HepG2 (cell line): ENCODE measurements at places on chromosomes 7 and 10. TPM values are rescaled to one million over a fixed set of nuclear protein-coding genes. Genes with fewer than 3 reads are reported as not detected.

GRCh38 chr7:143974459-143974858 lies 19.8 kb downstream of the OR2F1 start:
- H3K4me3 ChIP-seq: no peak overlapping the region
- no peaks in the 10 kb centered on the region for H3K36me3 ChIP-seq

Gene WNT8B
- polyA plus RNA-seq: 0.13 and 0.20 TPM in 2 replicates

Gene SSC4D
- 33.3 and 48.2 TPM in 2 replicates for polyA plus RNA-seq

DNA sequence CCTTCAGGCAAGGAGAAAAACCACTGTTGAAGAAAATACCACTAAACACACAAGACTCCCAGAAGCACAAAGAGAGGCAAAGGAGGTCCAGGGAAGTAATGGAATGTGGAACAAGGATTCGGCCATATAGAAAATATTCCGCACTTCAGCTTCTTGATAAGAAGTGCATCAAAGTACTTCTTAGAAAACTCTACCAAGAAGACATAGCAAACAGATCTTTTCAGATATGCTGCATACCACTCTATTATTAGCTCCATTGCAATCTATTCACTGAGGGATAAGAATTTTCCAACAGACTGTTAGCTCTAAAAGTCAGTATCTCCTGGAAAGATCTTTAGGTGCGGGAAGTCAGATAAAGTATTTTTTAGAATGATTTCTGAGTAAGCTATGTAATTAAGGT lies 231.8 kb downstream of the WDR11 start:
- DNase-seq: no peak
- H3K27ac ChIP-seq: no peak overlapping the region
- H3K36me3 ChIP-seq: no peaks in the 10 kb centered on the region
- no peak overlapping the region for H3K4me3 ChIP-seq

Gene CASD1
- polyA plus RNA-seq: 23.4 and 32.6 TPM in 2 replicates

DNA sequence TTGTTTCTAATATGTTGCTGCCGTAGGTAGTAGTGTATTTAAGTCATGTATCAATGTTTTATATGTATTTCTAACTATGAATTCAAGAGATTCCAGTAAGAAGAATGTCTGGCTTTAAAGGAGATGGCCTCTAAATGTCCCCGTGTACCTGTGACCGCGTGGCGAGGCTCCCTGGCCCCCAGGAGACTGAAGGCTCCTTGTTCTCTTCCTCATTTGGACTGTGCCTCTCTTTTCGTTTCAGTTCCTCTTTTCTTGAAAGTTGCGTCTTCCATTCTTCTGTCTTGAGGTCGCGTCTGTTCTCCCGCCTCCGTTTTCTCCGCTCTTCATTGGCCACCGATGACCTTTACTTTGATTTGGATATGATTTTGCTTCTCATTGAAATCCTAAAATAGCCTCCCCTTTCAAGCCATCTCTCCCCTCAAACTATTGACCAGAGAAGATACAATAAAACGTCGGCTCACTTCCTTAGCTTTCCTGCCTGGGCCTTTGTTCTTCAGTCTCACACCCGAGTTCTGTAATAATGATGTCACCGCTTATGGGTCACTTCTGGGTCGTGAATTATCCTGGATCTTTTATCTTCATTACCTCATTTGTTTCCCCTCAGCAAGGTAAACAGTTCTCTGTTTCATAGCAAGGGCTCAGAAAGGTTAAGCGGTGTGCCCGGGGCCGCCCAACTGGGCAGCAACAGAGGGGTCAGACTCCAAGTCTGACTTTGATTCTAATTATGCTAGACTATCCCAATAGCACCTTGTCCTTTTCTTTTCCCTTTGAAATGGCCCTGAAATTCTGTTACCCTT lies 28.7 kb downstream of the WIPI2 start:
- peaks cover 33% of the 10 kb centered on the region for H3K36me3 ChIP-seq
- H3K27ac ChIP-seq: no peak overlapping the region
- H3K4me1 ChIP-seq: no peaks in the 10 kb centered on the region
- no peak for DNase-seq

- no peaks in the 10 kb centered on the region for H3K36me3 ChIP-seq
- no peak for DNase-seq
- H3K27me3 ChIP-seq: no peaks in the 10 kb centered on the region
- no peaks in the 10 kb centered on the region for H3K4me1 ChIP-seq
Measured at GRCh38 chr10:130854151-130854550, 457.4 kb downstream of the TCERG1L start.

GRCh38 chr7:44097064-44097932 lies 6.8 kb upstream of the AEBP1 start:
- H3K4me1 ChIP-seq: peaks cover 66% of the 10 kb centered on the region
- no peak for DNase-seq
- no peak overlapping the region for H3K4me3 ChIP-seq
- peaks cover 2% of the 10 kb centered on the region; the same call in 1 of the 2 replicates for H3K27me3 ChIP-seq

- peaks cover 43% of the 10 kb centered on the region for H3K27me3 ChIP-seq
- no peaks in the 10 kb centered on the region for H3K36me3 ChIP-seq
- H3K4me3 ChIP-seq: no peak overlapping the region
- no peaks in the 10 kb centered on the region; the same call in 1 of the 2 replicates for H3K4me1 ChIP-seq
- no peak for DNase-seq
- H3K27ac ChIP-seq: no peak overlapping the region
Measured at GRCh38 chr7:42234736-42235135, 2.3 kb downstream of the GLI3 start.

DNA sequence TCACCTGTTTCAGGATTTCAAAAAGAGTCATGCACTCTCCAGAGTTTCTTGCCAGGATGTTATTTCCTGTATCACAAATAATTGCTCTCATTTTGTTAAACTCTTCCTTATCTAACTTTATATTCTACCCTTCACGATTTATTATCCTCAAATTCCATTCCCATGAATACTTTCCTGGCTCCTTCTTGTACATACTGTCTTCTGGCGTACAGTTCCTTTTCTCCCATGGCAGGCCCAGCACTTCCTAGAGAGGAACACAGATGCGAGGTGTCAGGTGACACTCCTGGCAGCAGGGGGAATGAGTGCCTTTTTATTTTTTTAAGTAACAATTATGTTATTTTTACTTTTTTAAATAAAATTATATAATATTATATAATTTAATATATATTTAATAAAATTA lies 411.9 kb downstream of the TFEC start:
- H3K4me1 ChIP-seq: no peaks in the 10 kb centered on the region
- no peak overlapping the region for H3K4me3 ChIP-seq
- H3K27me3 ChIP-seq: no peaks in the 10 kb centered on the region
- no peaks in the 10 kb centered on the region for H3K36me3 ChIP-seq

Gene SRRT
- 26.2 and 30.4 TPM in 2 replicates for polyA plus RNA-seq

Gene DIP2C
- polyA plus RNA-seq: 2.7 and 3.0 TPM in 2 replicates

GRCh38 chr10:127935071-127935561 lies 28.2 kb downstream of the PTPRE start:
- H3K4me1 ChIP-seq: no peaks in the 10 kb centered on the region
- H3K27me3 ChIP-seq: peaks cover 8% of the 10 kb centered on the region; the same call in 2 of the 3 replicates
- H3K27ac ChIP-seq: no peak overlapping the region
- no peak overlapping the region for H3K4me3 ChIP-seq

DNA sequence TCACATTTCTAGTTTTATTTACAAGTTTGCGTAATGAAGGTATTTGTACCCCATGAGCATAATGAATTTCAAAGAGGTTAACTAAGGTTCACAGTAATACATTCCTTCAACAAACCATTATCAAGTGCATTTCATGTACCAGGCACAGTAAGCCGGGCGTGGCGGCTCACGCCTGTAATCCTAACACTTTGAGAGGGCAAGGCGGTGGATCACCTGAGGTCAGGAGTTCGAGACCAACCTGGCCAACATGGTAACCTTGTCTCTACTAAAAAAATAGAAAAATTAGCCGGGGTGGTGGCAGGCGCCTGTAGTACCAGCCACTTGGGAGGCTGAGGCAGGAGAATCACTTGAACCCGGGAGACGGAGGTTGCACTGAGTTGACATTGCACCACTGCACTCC lies 4.3 kb upstream of the EIF3A start:
- no peaks in the 10 kb centered on the region for H3K27me3 ChIP-seq
- H3K27ac ChIP-seq: no peak overlapping the region

Gene EPDR1
- 48.6 and 50.2 TPM in 2 replicates for polyA plus RNA-seq

DNA sequence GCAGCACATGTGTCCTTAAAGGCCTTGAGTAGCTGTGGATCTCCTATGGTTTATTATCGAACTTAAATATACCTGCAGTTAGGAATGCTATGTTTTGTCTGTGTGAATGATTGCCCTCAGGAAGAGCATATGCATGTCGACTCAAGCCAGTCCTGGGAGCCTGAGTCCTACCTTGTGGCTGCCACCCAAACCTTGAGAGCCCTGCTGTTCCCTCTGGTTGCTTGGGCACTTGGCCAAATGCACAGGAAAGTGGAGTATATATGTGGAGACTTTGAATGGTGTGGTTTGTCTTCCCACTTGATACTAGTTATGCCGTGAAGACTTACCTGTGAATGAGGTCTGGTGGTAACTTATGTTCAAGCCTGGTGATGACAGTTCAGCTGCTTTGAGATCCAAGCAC lies 409.8 kb downstream of the LRMDA start:
- DNase-seq: no peak
- H3K27me3 ChIP-seq: no peaks in the 10 kb centered on the region
- H3K36me3 ChIP-seq: no peaks in the 10 kb centered on the region
- no peak overlapping the region for H3K27ac ChIP-seq

GRCh38 chr7:144118341-144118740 lies 4.6 kb upstream of the OR2A14 start:
- no peak overlapping the region for H3K27ac ChIP-seq
- no peak for DNase-seq
- no peaks in the 10 kb centered on the region for H3K36me3 ChIP-seq
- no peak overlapping the region for H3K4me3 ChIP-seq
- no peaks in the 10 kb centered on the region for H3K27me3 ChIP-seq
- H3K4me1 ChIP-seq: no peaks in the 10 kb centered on the region

DNA sequence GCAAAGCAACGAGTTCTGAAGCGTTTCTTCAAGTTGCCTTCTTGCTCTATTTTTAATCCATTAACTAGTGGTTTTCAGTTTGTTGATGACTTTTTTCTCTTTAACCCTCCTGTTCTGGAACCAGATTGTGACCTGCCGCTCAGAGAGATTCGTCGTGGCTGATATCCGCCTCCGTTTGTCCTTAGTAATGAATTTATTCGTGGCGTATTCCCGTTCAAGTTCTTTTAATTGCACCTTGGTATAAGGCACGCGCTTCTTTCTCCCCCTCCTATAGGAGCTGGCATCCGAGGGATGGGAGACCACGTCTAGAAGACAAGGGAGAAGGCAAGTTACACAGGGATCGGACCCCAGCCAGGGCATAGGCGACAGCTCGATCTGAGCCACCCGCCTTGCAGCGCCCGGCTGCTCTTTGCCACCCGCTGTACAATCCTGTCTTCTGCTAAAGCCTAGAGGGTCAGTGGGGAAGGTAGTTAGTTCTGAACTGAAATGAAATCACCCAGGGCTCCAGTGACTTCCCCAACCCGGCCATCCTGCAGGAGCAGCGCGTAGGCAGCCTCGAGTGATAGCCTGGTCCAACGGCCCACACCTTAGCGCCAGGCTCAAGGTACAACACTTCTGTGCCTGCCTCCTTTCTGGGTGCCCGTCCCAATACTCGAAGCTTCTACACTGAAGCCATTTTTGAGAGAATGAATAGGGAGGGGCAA lies 1.6 kb downstream of the HOXA13 start:
- peaks cover 35% of the 10 kb centered on the region for H3K4me1 ChIP-seq
- no peaks in the 10 kb centered on the region for H3K36me3 ChIP-seq
- H3K27me3 ChIP-seq: peaks cover 11% of the 10 kb centered on the region
- H3K27ac ChIP-seq: no peak overlapping the region

GRCh38 chr10:82887488-82887887 lies 1012.5 kb downstream of the NRG3 start:
- no peaks in the 10 kb centered on the region for H3K27me3 ChIP-seq
- no peak overlapping the region for H3K27ac ChIP-seq
- no peaks in the 10 kb centered on the region for H3K4me1 ChIP-seq
- H3K4me3 ChIP-seq: no peak overlapping the region
- DNase-seq: no peak
- H3K36me3 ChIP-seq: no peaks in the 10 kb centered on the region

GRCh38 chr7:50335795-50336754 lies 31.6 kb downstream of the IKZF1 start:
- DNase-seq: no peak
- H3K4me3 ChIP-seq: no peak overlapping the region
- no peaks in the 10 kb centered on the region for H3K36me3 ChIP-seq
- peaks cover 4% of the 10 kb centered on the region for H3K27me3 ChIP-seq

Gene H2AZ2
- polyA plus RNA-seq: 93.2 and 121 TPM in 2 replicates

GRCh38 chr7:40599836-40600235 lies 465.0 kb downstream of the SUGCT start:
- no peaks in the 10 kb centered on the region for H3K27me3 ChIP-seq
- DNase-seq: no peak
- no peak overlapping the region for H3K4me3 ChIP-seq
- no peaks in the 10 kb centered on the region for H3K36me3 ChIP-seq
- peaks cover 28% of the 10 kb centered on the region for H3K4me1 ChIP-seq
- H3K27ac ChIP-seq: no peak overlapping the region

DNA sequence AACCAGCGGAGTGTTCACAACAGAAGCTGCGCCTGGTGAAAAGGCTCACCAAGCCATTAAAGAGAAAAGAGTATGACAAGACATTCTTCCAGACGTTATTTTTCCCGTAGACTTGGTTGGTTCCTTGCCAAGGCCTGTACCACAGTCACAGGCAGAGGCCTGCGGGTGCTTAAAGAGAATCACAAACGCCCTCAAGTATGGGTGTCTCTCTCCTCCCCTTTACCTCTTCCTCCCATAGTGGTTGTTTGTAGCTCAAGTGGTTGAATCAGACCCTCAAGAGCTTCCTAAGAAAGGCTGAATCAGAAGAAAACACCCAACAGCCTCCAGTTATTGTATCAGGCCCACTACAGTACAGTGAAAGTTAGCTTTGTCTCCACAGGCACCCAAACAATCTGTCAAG lies 169.0 kb downstream of the CREB5 start:
- H3K4me1 ChIP-seq: no peaks in the 10 kb centered on the region
- no peak overlapping the region for H3K4me3 ChIP-seq
- H3K36me3 ChIP-seq: no peaks in the 10 kb centered on the region

- H3K27ac ChIP-seq: peak overlapping the region; percentile 96
- peaks cover 59% of the 10 kb centered on the region for H3K4me1 ChIP-seq
- H3K36me3 ChIP-seq: peaks cover 3% of the 10 kb centered on the region; the same call in 1 of the 2 replicates
- peak overlapping the region; percentile 93 for H3K4me3 ChIP-seq
- H3K27me3 ChIP-seq: no peaks in the 10 kb centered on the region; the same call in 2 of the 3 replicates
Measured at GRCh38 chr10:1048349-1048731, 579 bp downstream of the IDI1 start.

DNA sequence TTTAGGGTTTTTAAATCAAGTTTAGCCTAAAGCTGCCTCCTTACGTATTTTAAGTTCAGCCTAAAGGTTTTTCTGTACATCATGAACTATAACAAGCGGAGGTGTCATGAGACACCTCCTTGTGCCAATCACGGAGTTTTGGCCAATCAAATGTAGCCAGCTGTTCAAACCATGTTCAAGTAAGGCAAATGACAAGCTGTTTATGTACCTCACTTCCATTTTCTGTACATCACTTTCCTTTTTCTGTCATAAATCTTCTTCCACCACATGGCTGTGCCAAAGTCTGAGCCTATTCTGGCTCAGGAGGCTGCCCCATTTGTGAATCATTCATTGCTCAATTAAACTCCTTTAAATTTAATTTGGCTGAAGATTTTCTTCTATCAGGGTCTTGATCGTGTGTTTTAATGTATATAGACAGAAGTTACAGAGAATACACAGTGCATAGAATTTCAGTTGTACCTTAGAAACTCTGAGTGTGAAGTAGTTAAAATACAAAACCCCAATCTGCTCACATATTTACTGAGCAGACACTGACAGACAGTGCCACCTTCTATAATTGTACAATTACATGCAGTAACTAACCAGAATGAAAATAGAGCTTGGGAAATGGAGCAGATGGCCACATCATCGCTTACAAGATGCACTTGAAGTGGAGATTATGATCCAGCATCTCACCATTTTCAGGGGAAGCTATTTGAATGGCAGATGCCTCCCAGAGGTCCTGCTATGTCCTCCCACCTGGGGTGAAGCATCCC lies 76.9 kb upstream of the LANCL2 start:
- H3K36me3 ChIP-seq: no peaks in the 10 kb centered on the region
- H3K27me3 ChIP-seq: no peaks in the 10 kb centered on the region
- no peaks in the 10 kb centered on the region for H3K4me1 ChIP-seq
- no peak for DNase-seq

Gene PRLHR
- not detected in 2 replicates for polyA plus RNA-seq
